Fibroblast of lung (primary cell): ENCODE measurements at places on chromosomes 5 and 9. TPM values are rescaled to one million over a fixed set of nuclear protein-coding genes. Genes with fewer than 3 reads are reported as not detected.

C9orf153 gene
- polyA plus RNA-seq, result 0.06 and 0.17 TPM in 2 replicates

CREBRF gene
- 9.1 and 14.4 TPM in 2 replicates for polyA plus RNA-seq

PCDHGA7 gene
- polyA plus RNA-seq, result 2.7 and 3.0 TPM in 2 replicates

GFI1B gene
- 0.02 and 0.06 TPM in 2 replicates for polyA plus RNA-seq

LECT2 gene
- polyA plus RNA-seq, result not detected in 2 replicates

GABRG2 gene
- polyA plus RNA-seq, result not detected in 2 replicates

DNAJB5 gene
- polyA plus RNA-seq, result 7.8 and 8.1 TPM in 2 replicates

PLPPR1 gene
- polyA plus RNA-seq, result not detected in 2 replicates

MEF2C gene
- polyA plus RNA-seq, result 9.3 and 15.7 TPM in 2 replicates

FGFR4 gene
- 5.6 and 28.4 TPM in 2 replicates for polyA plus RNA-seq

GCNT1 gene
- polyA plus RNA-seq, result 41.5 and 58.4 TPM in 2 replicates

OR1J1 gene
- not detected in 2 replicates for polyA plus RNA-seq

CDC25C gene
- polyA plus RNA-seq, result 2.4 and 9.9 TPM in 2 replicates

TEK gene
- polyA plus RNA-seq, result 0.54 and 0.77 TPM in 2 replicates
